CD4-positive, alpha-beta T cell treated with Interleukin-15 for 4 hours (primary cell): ENCODE measurements at places on chromosomes 1 and 21.

- no peak for DNase-seq
These were observed 48.5 kb upstream of the WARS2 start for GRCh38 chr1:119188926-119189325.

GRCh38 chr1:150577557-150578271, 1.7 kb downstream of the MCL1 start:
- DNase-seq = peak; percentile 51

GRCh38 chr21:45551783-45552695, 9.8 kb upstream of the SLC19A1 start:
- DNase-seq = no peak

DNA sequence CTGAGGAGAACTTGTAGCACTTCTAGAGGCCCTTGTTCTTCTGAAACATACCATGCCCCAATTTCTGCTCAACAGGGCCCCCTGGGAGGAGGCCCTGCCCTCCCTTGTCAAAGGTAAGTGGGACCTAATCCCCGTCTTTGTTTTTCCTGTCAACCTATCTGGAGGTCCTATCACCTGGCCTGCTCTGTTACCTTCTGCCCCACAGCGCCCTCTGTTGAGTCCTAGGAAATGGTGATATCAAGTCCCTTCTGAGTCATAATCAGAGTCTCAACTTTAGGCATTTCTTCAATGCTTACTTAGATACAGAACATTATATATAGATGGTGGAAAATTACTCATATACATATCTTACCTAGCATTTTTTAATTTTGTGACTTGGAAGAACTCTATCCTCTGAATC, 28.2 kb upstream of the FCRL4 start:
- no peak for DNase-seq

DNA sequence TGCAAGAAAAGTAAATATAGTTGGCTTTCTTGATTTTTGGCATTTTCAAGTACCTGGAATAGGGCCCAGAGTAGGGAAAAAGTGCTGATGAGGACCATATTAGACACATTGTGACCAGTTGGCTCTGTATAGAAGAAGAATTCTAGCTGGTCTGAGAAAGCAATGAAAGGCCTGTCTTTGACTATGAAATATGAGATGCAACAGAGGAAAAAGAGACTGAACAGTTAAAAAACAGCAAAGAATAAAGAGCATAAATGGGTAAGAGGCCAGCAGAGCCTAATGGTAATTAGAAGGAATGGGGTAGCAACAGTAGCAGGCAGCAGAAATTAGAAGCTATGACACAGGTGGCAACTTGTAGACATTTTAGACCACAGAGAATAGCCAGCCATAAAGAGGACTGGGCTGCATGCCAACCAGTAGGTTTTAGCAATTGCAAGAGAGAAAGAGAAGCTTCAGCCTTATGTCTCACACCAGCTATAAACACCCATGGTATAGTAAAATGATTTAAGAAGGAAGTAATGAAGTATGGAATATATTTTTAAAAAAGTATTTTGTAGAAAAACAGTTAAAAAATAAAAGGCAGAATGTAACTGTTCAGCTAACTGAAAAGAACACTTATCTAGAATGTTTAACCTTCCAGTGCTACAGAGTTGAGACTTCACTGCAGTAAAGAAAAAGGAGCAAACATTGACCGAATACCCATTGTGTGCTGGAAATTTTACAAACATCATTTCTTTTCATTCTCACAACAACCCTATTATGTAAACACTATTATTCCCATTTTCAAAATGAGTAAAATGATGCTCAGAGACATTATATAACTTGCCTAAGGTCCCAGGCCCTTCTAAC, 114.1 kb downstream of the LHX4 start:
- no peak for DNase-seq

- no peak for DNase-seq
These were observed 10.4 kb downstream of the ITGB3BP start for GRCh38 chr1:63512584-63512983.

DNA sequence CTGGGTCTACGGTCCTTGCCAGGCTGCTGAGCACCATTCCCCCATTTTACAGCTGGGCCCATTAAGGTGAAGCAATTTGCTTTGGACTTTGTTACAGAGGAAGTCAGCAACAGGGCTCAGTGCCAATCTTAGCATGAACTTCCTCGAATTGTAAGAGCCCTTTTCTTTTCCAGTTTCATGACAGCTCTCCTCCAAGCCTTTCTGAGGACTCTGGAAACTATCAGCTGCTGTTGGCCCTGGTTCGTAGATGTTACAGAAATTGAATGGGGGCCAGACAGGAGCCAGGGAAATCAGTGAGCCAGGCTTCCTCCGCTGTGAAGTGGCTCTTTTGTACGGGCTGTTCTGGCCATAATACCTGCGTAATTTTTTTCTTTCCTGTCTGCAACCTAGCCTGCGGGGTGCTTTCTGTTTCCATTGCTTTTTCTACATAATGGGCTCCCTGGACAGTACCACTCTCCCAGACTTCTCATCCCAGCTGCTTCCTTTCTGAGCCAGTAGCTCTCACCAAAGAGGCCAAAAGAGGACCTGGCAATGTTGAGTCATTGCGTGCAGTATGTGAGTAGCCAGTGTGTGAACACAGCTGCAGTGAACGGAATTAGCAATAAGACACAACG, 386.3 kb downstream of the DISC1 start:
- no peak for DNase-seq

DNA sequence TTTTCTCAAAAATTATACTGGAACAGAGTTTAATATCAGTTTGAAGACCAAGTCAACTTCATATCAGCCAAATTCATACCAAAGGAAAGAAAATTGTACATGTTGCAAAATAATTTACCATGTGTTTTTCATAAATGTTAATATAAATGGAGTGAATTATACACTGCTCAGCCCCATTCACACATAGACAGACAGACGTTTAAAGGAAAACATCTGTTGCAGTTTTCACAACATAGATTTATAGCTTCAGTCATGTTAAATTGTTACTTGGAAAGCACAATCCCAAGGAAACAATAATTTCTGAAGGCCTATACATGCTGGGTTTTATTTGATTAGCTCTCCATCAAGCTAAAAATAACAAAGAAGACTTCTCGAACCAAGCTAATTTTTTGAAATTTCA, 27.8 kb upstream of the HYI start:
- DNase-seq = no peak

DNA sequence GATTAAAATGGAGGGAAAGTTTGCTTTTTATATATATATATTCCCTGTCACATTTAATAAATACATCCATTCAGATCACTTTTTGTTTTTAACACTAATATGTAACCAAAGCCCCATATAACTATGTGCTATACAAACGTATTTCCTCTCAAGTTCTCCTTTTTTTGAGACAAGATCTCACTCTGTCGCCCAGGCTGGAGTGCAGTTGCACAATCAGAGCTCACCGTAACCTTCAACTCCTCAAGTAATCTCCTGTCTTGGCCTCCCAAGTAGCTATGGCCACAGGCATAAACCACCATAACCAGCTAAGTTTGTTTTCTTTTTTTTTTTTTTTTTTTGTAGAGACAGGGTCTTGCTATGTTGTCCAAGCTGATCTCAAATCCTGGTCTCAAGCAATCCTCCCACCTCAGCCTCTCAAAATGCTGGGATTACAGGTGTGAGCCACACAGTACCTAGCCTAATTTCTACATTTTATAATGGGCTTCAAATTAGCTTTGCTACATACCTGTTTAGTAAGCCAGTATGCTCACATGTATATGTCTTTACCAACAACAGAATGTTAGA, 120.0 kb downstream of the TGFBR3 start:
- DNase-seq = no peak

GRCh38 chr1:61427510-61427909, 297.4 kb downstream of the TM2D1 start:
- DNase-seq = no peak

GRCh38 chr1:206035027-206035426, 11.3 kb upstream of the CTSE start:
- no peak for DNase-seq

GRCh38 chr1:89114662-89115061, 11.3 kb downstream of the GBP2 start:
- DNase-seq = no peak

DNA sequence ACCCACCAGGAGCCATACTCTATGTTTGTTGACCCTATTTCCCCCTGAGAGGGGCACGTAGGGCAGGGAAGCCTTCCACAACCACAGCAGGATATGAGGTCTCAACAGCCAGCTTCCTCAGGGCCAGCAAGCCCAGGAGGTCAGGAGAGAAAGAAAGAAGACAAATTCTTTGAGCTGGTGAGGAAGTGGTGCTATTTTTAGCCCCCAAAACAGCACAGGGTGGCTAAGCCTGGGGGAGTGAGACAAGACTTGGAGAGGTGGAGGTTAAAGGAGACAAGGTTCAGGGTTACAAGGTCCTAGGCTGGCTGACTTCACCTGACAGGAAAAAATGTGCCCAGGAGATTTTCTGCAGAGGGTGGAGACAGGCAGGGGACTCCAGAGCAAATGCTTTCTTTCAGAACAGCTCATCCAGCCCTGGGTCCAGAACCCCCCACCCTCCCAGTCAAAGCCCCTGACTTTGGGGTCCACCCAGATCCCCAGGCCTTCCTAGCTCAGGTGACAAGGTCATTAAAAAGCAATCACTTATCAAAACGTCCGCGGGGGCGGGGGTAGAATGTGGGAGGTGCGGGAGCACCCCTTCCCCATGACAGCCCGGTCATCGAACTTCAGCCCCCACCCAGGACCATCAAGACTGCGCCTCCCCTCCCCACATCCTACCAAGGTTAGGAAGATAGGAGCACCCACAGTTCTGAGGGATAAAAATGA, 1.3 kb downstream of the SV2A start:
- DNase-seq = no peak
